Suppressor macrophage (primary cell): ENCODE measurements at places on chromosomes 2 and 18.
A peak's percentile ranks its signal among the peaks of the same experiment; 100 is the strongest.

DNA sequence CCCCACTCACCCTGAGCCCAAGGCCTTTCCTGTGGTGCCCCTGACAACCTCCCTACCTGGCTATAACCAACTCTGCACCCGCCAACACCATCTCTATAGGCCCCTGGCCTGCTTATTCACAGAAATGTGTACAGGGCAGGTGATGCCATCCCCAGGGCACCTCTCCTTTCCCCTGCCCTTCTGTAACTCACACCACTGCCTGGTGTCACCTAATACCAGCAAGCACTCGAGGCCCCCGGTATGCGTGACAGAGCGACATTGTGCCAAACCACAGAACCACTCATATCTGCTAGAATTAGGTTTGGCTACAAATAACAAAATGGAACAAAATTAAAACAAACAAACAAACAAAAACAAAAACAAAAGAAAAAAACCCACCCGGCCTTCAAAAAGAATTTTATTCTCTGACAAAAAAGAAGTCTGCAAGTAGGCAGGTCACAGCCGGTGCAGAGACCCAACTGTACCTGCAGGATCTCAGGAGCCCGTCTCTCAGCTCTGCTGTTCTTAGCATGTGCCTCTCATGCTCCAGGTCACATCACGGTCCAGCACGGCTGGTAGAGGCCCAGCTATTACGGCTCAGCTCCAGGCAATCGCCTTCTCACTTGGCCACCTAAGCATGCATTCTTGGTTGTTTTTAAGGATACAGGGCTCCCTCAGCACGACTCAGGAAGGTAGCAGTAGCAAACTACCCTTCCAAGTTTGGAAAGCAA is 51.4 kb downstream of the FAM178B start:
- no peak for DNase-seq

GRCh38 chr18:5543773-5544389 is at the start of gene EPB41L3:
TSS of gene EPB41L3 (minus strand) at chr18:5543997. CDS start at chr18:5489183, 54,814 bp downstream.
- peak; percentile 86 for DNase-seq

DNA sequence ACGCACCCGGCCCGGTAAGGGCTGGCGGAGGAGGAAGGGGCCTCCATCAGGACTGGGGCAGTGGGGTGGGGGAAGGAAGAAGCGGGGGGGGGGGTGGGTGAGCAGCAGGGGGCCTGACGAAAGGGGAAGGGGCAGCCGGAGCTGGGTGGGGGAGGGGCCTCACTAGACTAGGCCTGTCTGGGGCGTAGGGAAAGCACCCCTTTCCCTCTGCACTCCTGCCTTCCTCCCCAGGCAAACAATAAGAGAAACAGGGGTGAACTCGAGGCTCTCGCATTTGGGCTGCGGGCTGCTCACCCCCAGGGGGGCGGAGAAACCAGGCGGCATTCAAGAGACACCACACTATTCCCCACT is 82.7 kb upstream of the POMC start:
- DNase-seq: no peak

DNA sequence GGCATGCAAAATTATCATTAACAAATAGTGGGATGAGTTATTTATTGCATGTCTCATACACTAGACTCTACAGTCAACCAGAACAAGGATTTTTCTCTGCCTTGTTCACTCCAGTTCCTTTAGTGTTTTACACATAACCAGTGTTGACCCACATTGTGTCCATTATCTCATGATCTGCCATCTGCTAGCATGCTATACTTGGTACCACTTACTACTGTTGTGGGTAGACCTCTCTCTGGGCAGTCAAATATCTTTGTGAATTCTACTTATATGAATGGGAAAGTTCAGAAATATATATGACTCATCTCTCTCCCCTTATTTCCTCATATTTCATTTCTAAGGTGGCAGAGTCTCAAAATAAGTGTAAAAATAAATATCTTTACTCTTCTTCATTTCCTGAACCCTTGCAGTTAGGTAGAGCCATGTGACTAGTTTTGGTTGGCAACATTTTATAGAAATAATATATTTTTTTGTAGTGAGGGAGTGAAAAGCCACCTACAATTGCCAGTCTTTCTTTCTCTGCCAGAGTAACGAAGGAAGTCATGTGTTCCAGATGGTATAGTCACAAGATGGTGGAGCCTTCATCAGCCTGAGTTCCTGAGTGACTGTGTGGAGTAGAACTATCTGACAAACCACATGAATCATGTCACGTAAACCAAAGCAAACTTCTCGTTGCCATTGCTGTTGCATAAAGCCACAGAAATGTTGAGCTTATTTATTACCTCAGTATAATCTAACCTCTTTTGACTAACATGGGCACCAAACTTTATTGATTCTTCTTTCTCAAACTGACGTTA is 704.0 kb downstream of the RNF144A start:
- DNase-seq: peak; percentile 4

DNA sequence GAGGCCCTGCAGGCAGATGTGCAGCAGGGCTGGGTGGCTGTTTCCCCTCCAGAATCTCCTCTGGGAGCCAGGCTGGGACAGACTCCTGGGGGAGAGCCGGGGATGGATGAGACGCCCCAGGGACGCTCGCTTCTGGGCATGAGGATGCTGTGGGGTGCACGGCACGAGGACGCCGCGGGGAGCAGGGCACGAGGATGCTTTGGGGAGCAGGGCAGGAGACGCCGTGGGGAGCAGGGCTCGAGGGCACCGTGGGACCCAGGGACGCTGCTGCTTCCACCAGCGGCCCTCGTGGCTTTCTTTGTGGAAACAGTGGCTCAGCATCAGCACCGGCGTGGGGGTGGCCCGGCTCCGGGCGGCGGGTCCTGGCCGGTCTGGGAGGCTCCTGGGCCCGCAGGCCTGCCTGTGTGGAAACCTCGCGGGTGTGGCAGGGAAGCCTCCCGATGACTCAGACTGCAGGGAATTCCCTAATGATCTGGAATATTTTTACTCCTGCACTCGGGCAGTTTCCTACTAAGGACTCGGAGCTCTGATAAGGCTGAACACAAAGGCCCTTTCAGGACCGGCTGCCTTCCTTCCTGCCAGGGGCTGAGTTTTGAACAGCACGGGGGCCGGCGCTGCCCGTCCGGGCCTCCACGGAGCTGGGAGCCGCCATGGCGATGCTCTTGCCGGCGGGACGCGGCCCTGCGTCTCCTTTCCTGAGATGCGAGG is 62.6 kb downstream of the NFATC1 start:
- no peak for DNase-seq

DNA sequence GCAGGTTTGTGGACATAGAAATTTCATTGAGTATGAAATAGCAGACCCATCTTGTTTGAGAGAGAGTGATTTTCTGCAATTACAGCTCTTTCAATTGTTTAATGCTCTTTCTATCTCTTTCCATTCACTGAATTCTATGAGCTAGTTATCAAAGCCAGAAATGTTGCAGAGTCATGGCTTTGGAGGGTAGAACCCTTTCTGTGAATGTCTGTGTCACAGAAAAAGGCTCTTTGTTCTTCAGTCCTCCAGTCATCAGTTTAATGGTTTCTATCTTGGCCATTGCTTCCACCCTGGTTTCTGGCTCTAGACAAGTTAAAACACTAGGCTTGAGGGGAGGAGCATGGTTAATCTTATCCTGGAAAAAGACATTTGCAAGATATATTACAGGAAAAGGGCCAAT is 655.0 kb downstream of the STK39 start:
- no peak for DNase-seq
